ENCODE measurements at places on chromosomes 16 and 17.

DNA sequence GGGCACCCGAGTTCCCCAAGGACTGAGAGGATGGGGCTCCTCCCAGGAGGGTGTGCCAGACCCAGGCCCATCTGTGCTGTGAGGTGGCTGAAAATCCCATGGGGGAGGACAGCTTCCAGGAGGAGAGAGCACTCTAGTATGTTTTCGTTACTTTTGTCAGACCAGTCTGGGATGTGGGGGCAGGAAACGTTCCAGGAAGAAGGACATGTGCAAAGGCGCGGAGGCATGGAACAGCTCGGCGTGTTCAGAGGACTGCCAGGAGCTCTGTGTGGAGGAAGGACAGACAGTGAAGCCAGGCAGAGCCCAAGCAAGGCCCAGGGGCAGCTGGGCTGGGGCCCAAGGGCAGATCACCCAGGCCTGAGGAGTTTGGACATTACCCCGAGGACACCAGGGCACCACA, 7.0 kb downstream of the CA4 start:
- DNase-seq = no peak

DNA sequence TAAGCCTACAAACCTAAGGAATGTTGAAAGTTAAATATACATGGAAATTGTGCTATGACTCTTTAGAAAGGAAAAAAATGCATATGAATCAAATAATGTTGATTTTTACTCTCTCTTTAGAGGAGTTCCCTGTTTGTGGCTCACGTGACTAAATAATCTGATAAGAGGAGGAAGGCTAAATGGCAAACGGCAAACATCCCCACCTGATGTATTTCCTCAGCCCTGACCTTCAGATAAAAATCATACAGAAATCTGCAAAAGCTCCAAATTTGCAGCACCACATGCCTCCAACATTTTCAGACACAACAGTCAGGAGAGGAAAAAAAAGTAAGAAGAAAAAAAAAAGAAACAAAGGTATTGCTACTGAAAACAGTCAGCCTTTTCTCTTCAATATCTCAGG, 423.0 kb upstream of the PSMD7 start:
- no peak for DNase-seq

GRCh38 chr17:17525311-17525710, 29.1 kb upstream of the RASD1 start:
- DNase-seq = no peak

DNA sequence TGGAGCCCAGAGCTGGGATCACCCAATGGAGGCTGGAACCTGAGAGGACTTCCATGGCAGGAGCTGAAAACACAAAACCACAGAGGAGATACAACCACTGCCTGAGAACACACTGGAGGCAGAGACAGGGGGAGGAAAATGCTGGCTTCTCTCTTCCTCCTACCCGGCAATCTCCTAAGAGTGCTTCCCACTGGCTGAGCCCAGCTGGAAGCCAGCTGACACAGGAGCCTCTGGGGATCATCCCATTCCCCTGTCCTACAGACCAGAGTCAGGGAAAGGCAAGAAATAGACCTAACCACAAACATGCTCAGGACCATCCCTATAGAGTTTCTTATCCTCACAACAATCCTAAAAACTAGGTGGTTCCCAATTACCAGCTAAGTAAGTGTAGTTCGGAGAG, 112.4 kb upstream of the CDH5 start:
- no peak for DNase-seq

- peak; percentile 87 for DNase-seq
Observed at GRCh38 chr17:56912105-56912999, 1.5 kb downstream of the TRIM25 start.

- no peak for DNase-seq
Observed at GRCh38 chr17:28142305-28142704, 99.8 kb downstream of the NLK start.

DNA sequence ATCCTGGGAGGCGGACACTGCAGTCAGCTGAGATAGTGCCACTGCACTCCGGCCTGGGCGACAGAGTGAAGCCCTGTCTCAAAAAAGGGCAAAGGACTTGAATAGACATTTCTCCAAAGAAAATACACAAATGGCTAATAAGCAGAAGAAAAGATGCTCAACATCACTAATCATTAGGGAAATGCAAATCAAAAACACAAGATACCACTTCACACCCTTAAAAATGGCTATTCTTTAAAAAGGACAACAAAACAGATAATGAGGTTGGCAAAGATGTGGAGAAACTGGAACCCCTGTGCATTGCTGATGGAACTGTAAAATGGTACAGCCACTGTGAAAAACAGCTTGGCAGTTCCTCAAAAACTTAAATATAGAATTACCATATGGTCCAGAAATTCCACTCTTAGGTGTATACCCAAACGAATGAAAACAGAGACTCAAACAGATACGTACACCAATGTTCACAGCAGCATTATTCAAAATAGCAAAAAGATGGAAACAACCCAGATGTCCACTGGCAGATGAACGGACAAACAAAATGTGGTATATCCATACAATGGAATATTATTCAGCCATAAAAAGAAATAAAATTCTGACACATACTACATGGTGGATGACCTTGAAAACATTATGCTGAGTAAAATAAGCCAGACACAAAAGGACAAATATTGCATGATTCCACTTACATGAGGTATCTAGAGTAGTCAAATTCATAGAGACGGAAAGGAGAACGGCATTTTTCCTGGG, 35.5 kb downstream of the BRIP1 start:
- no peak for DNase-seq

GRCh38 chr16:55271945-55272513, 52.0 kb upstream of the IRX6 start:
- no peak for DNase-seq

DNA sequence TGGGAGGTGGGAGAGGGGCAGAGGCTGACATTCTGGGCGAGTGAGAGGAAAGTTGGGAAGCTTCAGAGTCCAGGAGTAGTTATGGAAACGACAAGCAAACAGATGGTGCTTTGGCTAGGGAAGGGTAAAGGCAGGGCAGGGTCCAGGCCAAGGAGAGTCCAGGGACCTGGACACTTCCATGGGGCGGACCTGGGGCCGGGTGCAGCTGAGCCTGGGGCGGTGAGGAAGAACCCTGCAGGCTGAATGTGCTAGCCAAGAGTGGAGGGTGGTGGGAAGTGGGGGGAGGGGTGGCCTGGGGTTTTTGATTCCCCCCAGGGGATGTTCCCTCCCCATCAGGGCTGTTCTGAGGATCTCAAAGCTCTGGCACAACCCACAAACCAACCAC, 2.6 kb downstream of the PPP1R9B start:
- DNase-seq = no peak

GRCh38 chr16:71626018-71626857, at the start of gene MARVELD3:
MARVELD3 (plus strand) TSS chr16:71626184; CDS start chr16:71626230, 46 bp downstream.
- peak; percentile 79 for DNase-seq

GRCh38 chr16:2236337-2237101, at the start of gene DNASE1L2:
DNASE1L2 (plus strand) TSS chr16:2236444; CDS start chr16:2236817, 373 bp downstream.
- DNase-seq = peak; percentile 67

GRCh38 chr17:76481071-76481655, 13.8 kb downstream of the AANAT start:
- no peak for DNase-seq

- DNase-seq = no peak
Observed at GRCh38 chr17:16474012-16474725, 17.8 kb downstream of the LRRC75A start.

GRCh38 chr17:41308251-41308917, 725 bp downstream of the KRTAP16-1 start:
- DNase-seq = peak; percentile 67

- no peak for DNase-seq
Observed at GRCh38 chr16:30381291-30382041, 895 bp downstream of the SEPTIN1 start.

GRCh38 chr16:14155572-14156190, 84.6 kb downstream of the MRTFB start:
- DNase-seq = no peak

DNA sequence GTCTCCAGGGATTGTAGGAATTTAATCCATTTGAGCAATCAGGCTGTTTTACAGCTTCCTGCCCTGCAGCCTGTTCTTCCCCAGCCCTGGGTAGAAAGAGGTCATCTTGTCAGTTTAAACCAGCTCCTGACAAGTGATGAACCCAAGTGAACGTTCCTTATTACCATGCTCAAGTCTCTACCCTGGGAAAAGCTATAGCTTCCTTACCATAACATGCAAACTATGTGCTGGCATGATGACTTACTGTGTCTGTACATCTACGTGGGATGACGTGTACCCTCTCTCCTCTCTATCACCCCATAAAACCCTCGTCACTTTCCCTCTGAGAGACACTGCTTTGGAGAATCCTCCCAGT, 452.2 kb downstream of the XYLT1 start:
- no peak for DNase-seq

- no peak for DNase-seq
Observed at GRCh38 chr16:30488764-30489605, 16.4 kb downstream of the ITGAL start.

- no peak for DNase-seq
Observed at GRCh38 chr16:31351942-31352325, 3.0 kb upstream of the ITGAX start.

GRCh38 chr16:65118871-65119270, 3.0 kb downstream of the CDH11 start:
- no peak for DNase-seq

GRCh38 chr17:80270836-80271235, 10.2 kb downstream of the RNF213 start:
- no peak for DNase-seq

DNA sequence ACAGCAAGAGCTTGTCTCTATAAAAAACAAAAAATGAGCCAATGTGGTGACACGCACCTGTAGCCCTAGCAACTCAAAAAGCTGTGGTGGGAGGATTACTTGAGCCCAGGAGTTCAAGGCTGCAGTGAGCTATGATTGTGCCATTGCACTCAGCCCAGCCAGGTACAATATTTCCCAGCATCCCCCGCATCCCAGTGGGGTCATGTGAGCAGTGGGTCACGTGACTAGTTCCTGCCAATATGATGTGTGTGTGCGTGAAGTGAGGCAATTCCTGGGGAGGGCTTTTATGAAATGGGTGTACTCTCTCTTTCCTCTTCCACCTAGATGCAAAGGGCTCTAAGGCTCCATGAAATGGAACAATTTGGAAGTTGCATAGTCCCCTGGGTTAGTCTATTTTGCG, 81.3 kb downstream of the GSG1L start:
- DNase-seq = peak; percentile 25

DNA sequence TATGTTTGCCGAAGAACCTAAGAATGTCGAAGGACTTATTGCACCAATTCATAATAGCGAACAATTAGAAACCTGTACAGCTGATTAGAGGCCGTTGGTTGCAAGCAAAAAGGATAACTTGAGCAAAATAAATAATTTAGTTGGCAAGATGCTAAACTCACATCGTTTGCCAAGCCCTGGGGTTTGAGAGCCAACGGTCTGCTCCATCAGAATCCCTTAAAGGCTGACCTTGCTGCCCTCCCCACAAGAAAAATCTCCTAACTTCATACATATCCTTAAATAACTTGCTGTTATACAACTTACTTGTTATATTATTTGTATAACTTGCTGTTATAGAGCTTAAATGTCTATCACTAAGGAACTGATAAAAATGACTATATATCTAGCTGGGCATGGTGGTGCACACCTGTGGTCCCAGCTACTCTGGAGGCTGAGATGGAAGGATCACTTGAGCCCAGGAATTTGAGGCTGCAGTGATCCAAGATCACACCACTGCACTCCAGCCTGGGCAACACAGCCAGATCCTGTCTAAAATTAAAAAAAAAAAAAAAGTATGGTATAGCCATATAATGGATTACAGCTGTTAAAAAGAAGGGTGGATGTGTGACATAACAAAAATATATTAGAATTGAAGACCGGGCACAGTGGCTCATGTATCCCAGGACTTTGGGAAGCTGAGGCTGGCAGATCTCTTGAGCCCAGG, 1.9 kb upstream of the TRIM37 start:
- no peak for DNase-seq

- no peak for DNase-seq
Observed at GRCh38 chr17:40017422-40018080, 2.3 kb downstream of the CSF3 start.

DNA sequence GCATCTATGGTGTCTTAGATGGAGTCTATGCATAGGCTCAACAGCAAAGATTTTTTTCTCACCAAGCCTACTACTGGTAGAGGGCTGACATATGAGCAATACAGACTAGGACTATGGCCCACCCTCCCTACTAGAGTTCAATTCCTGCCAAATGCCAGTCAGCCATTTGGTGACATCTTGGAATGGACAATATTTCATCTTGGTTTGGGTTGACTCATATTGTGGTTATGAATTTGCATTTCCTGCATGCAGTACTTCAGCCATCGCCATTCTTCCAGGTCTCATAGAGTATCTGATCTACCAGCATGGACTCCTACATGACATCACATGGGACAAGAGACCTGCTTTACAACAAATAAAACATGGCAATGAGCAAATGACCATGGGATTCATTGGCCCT, 778.1 kb upstream of the SOX9 start:
- no peak for DNase-seq

- DNase-seq = peak; percentile 47
Observed at GRCh38 chr17:63430223-63430622, 15.9 kb downstream of the CYB561 start.

GRCh38 chr17:64130559-64131001, 636 bp upstream of the ERN1 start:
- peak; percentile 83 for DNase-seq

DNA sequence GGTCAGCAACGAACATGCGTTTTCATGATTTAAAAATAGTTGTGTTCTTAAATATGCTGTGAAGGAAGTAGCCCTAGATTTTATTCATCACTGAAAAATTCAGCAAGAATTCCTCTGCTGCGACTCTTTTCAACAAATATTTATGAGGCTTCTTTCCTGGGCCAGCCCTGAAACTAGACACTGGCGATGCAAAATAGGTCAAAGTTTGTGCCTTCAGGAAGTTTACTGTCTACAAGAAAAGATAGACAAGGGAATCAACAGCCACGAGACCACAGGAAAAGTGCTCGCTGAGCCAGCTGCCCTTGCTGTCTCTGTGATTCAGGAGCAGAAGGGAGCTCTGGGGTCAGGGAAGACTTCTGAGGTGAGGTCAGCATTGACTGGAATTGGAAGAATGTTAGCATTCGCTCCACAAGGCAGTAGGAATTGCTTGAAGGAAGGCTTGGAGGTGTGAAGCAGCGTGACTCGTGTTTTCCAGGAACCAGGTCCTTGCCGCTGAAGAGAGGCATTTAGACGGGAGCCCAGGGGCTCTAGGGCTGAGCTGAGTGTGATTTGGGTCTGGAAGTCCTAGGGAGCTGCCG, 1.9 kb upstream of the RPL26 start:
- DNase-seq = no peak

- no peak for DNase-seq
Observed at GRCh38 chr16:87789437-87790291, 23.9 kb upstream of the KLHDC4 start.

DNA sequence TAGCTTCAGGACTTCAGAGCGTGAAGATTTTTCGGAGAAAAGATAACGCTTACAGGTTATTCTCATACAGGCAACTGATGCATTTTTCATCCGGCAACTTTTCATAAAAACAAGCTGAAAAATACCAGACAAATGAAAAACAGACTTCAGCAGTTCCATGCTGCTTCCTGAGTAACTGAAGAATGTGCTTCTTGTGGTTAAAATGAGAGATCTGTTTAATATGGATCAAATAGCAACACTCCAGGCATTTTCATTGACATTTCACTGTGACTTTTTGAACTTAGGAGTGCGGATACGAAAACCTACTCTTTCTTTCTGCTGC, 705 bp upstream of the PITPNC1 start:
- no peak for DNase-seq

- no peak for DNase-seq
Observed at GRCh38 chr16:2275476-2276367, 7.8 kb upstream of the RNPS1 start.
